Osteocyte (in vitro differentiated cells): ENCODE measurements at places on chromosomes 2 and 18.

DNA sequence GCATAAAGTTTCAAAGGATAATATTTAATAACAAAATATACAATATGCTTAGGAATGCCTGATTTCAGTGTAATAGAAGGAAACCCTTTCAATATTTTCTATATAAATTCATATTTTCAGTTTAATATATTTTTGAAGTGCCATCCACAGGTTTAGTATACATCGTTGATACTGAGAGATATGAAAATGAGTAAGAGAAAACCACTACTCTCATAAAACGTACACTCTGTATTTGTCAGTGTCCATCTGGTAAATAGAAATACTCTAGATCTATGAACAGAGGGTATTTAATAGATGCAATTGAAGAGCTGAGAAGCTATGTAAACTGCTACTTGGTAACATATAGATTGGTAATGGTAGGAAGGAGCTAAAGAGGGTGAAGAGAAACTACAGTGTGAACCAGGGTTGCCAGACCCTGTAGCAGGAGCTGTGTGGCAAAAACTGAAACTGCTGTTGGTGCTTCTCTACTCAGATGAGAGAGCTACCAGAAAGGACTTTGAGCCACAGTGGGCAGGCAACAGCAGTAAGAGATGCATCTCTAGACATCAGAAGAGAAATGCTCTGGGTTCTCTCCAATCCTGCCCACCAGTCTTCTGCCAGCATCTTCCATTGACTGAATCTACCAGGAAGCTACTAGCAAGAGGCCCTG is 187.4 kb downstream of the CCDC102B start:
- no peak overlapping the region for H3K27ac ChIP-seq
- DNase-seq, result no peak
- peaks cover 3% of the 10 kb centered on the region for H3K27me3 ChIP-seq
- H3K36me3 ChIP-seq, result no peaks in the 10 kb centered on the region
- H3K4me1 ChIP-seq, result no peaks in the 10 kb centered on the region

DNA sequence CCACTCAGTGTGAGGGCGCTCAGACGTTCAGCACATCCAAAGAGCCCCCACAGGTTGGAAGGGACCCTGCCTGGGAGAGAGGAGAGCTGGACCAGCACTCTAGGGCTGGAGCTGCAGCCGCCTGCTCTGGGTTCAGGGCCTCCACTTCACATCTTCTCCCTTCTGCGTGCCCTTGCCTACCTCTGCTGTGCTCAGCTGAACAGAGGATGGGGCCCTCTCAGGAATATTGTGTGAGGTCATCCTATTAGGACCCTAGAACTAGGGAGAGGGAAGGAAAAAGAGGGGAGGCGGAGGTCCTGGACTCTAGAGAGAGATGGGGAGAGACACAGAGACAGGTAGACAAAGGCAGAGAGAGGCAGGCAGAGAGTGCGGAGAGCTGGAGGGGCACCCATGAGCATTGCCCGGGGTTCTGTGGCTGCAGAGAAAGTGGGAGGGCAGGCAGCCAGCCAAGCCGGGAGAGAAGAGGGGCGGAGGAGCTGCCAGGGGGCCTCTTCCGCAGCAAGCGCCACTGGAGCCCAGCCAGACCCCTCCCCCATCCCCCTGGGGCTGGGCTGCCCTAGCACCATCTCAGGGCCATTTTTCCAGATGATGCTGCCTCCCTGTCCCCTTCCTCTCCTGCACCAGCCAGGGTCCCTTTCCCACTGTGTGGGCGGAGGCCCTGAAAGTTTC is 8.3 kb upstream of the TNS1 start:
- H3K4me3 ChIP-seq, result peak overlapping the region; percentile 63
- peak overlapping the region; percentile 20 for H3K27ac ChIP-seq
- no peak for DNase-seq
- peaks cover 40% of the 10 kb centered on the region for H3K4me1 ChIP-seq
- H3K36me3 ChIP-seq, result no peaks in the 10 kb centered on the region
- no peaks in the 10 kb centered on the region for H3K27me3 ChIP-seq

- no peak overlapping the region for H3K27ac ChIP-seq
- no peaks in the 10 kb centered on the region for H3K27me3 ChIP-seq
- no peak for DNase-seq
- peaks cover 2% of the 10 kb centered on the region for H3K36me3 ChIP-seq
These were observed 100.4 kb downstream of the LDLRAD4 start for GRCh38 chr18:13318731-13319501.

DNA sequence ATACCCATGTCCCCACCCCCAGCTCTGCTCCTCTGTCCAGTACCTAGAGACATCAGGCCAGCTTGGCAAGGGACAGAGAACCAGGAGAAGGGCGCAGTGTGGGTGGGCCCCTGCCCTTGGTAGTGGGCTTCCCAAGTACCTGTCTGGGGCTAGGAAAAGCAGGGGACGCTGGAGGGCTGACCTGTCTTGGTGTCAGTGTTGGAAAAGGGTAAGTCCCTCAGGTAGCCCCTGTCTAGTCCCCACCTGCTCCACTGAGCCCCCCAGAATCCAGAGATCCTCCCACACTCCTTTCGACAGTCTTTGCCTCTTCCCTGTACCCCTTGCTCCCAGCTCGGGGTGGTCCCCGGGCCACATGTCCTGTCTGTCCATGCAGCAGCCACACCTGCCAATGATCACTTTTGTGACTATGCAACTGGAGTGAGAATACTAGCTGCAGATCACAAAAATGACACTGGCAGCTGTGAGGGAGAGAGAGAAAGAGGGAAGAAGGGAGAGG is 14.6 kb downstream of the DNAJB2 start:
- H3K27me3 ChIP-seq, result no peaks in the 10 kb centered on the region
- no peak for DNase-seq
- H3K27ac ChIP-seq, result no peak overlapping the region
- H3K4me3 ChIP-seq, result peak overlapping the region; percentile 70

- no peaks in the 10 kb centered on the region for H3K4me1 ChIP-seq
- no peak overlapping the region for H3K4me3 ChIP-seq
- DNase-seq, result no peak
These were observed 32.9 kb upstream of the SPTBN1 start for GRCh38 chr2:54423213-54423612.

DNA sequence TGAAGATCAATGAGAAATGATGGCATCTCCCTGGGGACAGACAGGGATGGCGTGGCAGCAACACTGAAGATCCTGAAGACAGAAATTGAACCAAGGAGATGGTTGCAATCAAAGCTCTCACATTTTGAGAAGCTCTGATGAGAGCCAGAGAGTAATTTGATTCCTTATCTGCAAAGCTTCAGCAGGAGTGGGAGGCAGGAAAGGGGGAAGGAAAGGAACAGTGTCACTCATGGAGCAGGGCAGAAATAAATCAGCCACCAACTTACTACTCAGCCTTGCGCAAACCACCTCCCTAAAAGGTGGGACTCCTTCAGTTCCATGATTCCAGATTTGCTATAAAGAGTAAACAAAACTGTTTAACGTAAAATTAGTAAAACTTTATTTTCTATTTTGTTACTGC is 119.2 kb downstream of the CACNB4 start:
- H3K36me3 ChIP-seq, result no peaks in the 10 kb centered on the region
- H3K4me3 ChIP-seq, result no peak overlapping the region
- no peak for DNase-seq
- H3K27ac ChIP-seq, result no peak overlapping the region
- peaks cover 17% of the 10 kb centered on the region for H3K27me3 ChIP-seq

DNA sequence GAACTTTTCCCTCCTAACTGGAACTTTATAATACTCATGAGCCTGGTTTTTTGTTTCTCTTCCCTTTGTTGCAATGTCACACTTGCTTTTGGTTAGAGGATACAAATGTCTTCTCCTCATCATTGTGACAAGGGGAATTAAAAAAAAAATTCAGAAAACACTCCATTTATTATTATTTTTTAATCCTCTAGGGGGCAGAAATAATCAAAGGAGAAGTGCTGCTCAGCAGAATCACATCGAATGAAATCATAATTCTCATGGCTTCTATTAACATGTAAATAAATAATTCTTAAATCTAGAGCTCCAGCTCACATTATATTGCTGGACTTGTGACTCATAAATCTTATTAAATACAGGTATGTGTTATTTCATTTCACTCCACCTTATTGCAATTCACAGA is 273.8 kb downstream of the TRIB2 start:
- no peak for DNase-seq
- H3K27ac ChIP-seq, result no peak overlapping the region
- peaks cover 7% of the 10 kb centered on the region for H3K36me3 ChIP-seq
- no peaks in the 10 kb centered on the region for H3K27me3 ChIP-seq

DNA sequence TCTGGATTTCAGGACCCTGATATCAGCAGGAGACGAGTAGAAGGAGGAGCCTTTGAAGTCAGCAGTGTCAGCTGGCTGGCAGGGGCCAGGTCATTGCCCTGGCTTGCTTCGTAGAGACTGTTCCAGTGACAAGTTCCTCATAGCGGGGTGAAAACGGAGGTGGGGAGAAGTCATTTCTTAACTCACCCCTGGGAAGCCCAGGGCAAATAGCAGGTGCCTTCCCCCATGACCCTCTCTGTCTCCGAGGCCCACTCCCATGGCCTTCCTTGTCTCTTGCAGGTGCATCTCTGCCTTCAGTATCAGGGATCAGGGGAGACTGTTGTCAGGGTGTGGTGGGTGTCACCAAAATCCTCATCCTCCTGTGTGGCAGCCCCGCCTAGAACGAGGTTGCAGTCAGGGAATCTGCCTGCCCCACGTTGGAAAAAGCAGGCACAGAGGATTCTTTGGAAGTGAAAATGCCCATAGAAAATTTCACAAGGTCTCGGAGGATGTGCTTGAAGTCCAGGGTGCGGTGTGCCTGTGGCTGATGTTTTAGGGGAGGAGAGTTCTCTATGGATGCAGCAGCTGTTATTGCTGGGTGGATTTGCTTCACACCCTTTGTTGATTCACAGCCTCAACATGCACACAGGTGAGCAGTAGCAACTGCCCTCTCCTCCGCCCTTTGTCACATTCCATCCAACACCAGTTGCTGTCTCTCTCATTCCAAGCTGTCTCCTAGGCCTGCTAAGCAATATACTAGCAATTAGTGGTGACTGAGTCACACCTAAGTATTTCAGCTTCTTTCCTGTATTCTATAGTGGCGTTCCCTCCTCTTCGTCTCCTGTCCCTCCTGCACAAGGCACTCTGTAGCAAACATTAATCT is 142.6 kb upstream of the FHL2 start:
- H3K27me3 ChIP-seq, result peaks cover 19% of the 10 kb centered on the region
- H3K4me1 ChIP-seq, result peaks cover 3% of the 10 kb centered on the region
- H3K4me3 ChIP-seq, result no peak overlapping the region
- H3K27ac ChIP-seq, result no peak overlapping the region
- no peaks in the 10 kb centered on the region for H3K36me3 ChIP-seq

GRCh38 chr2:229539628-229540027 is 174.7 kb downstream of the DNER start:
- no peak for DNase-seq
- H3K36me3 ChIP-seq, result no peaks in the 10 kb centered on the region
- H3K27me3 ChIP-seq, result no peaks in the 10 kb centered on the region
- no peak overlapping the region for H3K27ac ChIP-seq
- H3K4me1 ChIP-seq, result no peaks in the 10 kb centered on the region

GRCh38 chr2:203817147-203817546 is 50.4 kb upstream of the CTLA4 start:
- peaks cover 14% of the 10 kb centered on the region for H3K4me1 ChIP-seq
- H3K4me3 ChIP-seq, result no peak overlapping the region
- H3K27ac ChIP-seq, result no peak overlapping the region
- no peaks in the 10 kb centered on the region for H3K36me3 ChIP-seq
